Progenitor cell of endocrine pancreas (in vitro differentiated cells): ENCODE measurements at places on chromosomes 1 and 21.

DNA sequence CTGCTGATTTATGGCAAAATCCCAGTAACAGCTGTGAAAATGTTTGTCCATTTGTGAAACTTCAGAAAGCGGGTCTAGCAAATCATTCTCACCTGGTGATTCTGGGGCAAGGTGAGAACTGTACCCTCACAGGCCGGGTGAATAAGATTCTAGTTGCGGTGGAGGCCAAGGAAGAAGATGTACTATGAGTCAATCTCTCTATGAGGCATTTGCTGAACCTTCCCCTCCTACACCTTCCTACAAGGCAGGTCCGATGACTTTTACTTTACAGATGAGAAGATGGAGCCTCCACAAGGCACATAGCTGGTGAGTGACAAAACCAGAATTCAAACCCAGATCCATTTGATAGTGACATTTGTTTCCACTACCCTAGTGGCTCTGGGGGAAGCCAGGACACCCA lies 72.7 kb downstream of the BACH1 start:
- DNase-seq, result no peak

DNA sequence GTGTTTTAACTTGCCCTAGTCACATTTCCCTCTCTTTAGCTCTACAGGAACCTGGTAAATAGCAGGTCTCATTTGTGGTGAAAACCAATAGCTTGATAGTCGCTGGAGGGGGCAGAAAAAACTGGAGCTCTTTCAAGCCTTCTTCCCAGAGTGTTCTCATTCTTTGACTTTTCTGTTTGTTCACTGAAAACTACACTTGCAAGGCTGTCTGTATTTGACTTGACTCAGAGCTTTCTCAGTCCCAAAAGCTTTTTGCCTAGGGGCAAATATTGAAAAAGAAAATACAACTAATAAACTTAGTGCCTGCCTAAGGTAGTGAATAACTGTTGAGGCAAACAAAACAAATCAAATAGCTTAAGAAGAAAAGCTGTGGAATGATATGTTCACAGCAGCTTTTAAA lies 217.1 kb upstream of the CHRM3 start:
- no peak for DNase-seq

- no peak for DNase-seq
Observed at GRCh38 chr1:88296642-88297041, 387.4 kb upstream of the PKN2 start.

- DNase-seq, result no peak
Observed at GRCh38 chr1:219398815-219399396, 214.0 kb downstream of the ZC3H11B start.

DNA sequence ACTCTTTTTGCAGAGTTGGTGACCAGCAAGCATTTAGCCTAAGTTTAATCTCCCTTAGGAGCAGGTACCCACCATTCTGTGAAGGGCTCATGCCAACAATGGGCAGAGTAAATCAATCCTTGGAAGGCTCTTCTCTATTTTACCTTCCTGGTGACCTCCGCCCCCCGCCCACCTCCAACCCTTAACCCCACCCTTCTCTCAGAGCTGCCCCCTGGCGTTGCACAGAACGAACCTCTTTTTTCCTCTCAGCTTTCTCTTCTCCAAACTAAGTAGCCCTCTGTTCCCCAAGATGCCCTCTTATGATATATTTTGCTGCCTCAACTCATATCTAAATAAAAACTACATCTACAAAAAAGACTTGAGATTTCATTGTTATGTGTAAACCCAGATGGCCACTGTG lies 186.8 kb downstream of the SEC16B start:
- DNase-seq, result no peak

- DNase-seq, result no peak
Observed at GRCh38 chr1:245332085-245332484, 177.3 kb downstream of the KIF26B start.

DNA sequence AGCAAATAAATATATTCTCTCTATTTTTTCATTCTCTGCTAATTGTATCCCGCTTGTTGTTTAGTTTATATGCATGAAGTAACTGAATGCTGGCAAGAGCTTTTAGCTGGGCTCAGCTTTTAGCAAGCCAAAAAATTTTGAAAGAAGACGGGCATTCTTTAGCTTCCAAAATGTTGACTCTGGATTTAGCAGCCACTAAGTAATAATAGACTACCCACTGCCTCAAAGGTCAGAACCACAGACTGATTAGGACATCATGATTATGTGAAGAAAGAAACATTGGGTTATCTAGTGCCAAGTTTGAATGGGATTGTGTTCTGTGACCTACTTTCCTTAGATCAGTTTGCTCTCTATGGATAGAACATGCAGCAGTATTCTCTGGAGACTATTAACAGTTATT lies 80.3 kb upstream of the DPH5 start:
- DNase-seq, result no peak

DNA sequence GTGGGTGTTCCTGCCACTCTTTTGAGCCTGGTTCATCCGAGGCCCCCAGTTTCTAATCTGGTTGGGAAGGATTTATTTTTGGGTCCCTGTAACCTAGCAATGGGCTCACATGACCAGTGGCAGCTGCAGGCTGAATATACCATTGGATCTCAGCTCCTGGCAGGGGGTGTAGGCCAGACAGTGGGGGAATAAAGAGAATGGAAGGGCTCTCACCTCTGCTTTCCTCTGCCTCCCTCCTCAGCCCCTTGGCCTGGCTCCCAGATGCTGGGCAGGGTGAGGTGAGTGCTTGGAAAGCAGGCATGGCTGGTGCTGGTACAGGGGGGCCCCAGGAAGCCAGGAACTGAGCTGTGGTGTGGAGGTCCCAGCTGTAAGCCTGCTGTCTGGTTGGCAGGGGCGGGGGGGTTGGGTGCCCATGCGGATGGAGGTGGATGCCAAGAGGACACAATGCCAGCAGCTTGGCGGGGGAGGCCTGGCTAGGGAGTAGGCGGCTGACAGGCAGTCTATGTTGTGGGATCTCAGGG lies 3.6 kb upstream of the GPR61 start:
- DNase-seq, result no peak

- no peak for DNase-seq
Observed at GRCh38 chr1:234707641-234708040, 97.7 kb upstream of the IRF2BP2 start.

DNA sequence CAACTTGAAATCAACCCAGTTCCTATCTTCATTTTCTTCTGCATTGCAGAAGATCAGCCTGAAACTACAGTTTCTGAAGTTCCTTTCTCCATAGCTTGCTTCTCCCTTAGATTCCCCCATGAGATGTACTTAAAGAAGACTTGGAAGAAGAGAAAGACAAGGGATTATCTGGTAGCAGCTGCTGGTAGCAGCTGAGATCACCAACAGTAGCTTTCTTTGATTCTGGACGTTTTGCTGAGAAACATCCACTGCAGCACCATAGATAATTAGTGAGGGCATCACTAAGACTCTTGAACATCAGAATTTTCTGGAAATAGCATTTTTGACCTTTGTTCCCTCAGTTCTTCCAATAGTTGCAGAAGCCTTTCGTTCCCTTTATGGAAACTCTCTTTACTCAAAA lies 465 bp upstream of the CFHR3 start:
- no peak for DNase-seq

DNA sequence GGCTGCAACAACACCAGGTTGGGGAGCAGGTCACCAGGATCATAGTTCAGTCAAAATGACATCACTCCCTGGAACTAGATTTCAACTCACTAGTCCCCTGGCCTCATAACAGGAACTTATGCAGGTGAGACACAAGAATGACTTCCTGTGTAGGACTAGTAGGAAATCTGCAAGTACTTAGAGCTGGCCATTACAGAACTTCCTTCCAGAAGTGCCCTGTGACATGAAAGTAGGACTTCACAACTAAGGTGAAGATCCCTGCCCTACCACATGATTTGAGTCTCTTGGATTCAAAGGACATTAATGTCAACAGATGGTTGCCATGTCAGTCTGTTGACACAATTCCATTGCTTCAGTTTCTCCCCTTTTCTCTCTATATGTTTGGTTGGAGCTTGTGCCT lies 223.1 kb downstream of the RPS6KC1 start:
- no peak for DNase-seq

DNA sequence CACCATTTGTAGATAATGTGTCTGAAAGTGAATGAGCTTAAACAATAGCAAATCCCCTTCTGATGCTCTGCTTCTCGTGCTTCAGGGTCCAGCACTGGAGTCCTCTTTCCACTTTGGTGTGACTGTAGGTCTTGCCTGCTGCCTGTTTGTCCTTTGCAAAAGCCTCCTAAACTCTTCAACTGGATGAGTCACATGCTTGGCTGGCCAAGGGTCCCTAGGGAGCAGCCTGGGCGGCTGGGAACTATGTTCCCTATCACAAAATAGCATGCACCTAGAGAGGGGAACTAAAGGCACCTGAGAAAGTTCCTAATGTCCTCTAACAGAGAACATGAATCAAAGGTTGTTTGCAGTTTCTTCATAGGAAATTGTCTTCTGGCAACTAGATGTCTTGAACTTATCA lies 607.2 kb upstream of the PLXNA2 start:
- no peak for DNase-seq

DNA sequence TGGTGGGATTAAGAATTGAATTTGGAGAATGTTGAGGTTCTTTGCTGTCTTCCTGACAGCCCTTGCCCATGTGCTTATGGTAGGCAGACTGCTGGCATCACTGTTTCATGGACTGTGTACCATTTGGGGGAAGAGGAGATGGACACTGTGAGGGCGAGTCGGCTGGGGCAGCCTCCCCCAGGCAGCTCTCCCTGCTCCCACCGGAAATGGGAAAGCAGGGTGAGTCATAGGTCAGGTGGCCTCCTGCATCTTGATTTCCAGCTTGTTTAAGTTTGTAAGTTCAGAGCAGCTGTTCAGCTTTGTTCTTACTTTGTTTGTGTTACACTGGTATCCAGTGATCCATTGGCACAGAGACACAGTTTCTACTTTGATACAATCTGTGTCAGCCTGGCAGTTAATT lies 87.2 kb upstream of the CNIH3 start:
- DNase-seq, result no peak

- no peak for DNase-seq
Observed at GRCh38 chr1:32863881-32864245, 6.8 kb downstream of the FNDC5 start.

- DNase-seq, result no peak
Observed at GRCh38 chr1:162663589-162664106, 31.4 kb downstream of the DDR2 start.

GRCh38 chr1:41454406-41454805 lies 30.1 kb downstream of the EDN2 start:
- DNase-seq, result no peak

- no peak for DNase-seq
Observed at GRCh38 chr1:93740601-93741031, 59.0 kb upstream of the BCAR3 start.
